ENCODE measurements at places on chromosomes 1 and 21.
A peak's percentile ranks its signal among the peaks of the same experiment; 100 is the strongest.

- no peak for DNase-seq
Observed at GRCh38 chr1:85992791-85993190, 163.8 kb downstream of the COL24A1 start.

- peak; percentile 3 for DNase-seq
Observed at GRCh38 chr1:159869173-159869572, 6.7 kb upstream of the VSIG8 start.

DNA sequence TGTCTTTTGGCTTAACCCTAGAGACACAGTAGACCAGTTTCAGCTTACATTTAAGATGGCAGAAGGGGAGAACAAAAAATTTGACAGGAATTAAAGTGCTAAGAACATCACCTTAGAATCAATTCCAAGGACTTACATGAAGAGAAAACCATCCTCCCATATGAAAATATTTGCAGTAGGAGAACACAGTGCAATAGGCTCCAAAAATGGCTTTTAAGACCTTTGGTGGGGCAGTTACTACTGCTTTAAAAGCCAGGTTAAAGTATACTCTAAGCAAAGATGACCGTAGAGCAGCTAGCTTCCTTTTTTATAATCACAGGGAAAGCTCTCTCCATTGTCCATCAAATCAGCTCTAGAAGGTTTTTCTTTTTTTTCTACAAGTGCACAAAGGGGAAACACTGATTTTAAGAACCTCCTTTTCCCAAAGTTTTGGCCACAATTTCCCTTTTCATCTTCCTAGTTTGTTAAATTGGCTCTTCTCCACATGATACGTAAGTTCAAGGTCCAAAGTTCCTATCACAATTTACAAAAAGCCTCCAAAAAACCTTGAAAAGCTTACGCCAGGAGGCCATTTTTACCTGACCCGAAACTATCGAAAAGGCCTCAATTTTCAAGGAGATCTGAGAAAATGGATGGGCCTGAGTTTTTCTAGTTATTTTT is 3.3 kb downstream of the TXNIP start:
- no peak for DNase-seq

DNA sequence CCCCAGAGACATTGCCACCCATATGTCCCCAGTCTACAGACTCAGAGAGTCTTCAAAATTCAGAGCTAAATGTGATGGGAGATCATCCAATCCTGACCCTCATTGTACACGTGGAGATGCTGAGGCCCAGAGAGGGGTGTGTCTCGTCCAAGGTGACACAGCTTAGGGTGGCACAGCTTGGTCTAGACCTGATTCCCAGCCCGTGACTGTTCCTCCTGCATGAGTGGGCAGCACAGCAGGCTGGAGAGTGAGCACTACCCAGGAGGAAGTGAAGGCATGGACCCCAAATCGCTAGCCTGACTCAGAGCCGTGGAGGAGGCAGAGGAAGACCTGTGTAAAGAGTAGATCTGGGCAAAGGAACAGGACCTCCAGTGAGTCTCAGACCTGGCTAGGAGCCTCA is 16.4 kb downstream of the S100A7 start:
- no peak for DNase-seq

DNA sequence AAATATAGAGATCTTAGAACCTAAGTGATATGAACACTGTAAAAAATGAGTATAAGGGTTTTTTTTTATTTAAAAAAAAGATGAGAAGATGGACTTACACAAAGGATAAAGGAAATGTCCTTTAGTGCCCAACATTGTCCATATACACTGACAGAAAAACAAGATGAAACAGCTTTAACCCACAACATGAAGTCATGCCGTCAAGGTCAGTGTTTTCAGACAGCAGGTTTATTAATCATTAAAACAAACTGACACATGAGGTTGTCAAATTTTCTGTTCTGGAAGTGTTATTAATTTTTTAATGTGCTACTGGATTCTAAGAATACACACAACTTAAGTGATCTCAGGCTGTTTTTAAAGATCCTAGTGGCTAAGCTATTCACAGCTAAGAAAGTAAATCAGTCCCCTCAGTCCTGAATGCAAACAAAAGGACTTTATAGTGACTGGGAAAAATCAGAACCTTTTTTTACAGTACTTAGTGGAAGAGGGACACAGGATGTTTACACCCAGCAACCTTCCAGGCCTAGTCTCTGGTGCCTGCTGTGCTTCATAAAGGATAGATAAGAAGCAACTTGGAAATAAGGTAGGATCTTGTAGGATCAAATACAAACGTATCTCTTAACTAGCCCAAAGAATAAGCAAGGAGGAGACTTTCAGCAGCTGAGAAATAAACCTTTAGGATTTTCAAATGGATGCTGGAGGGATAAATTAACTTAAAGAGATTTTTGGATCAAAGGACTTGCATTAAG is 21.9 kb upstream of the PKN2 start:
- no peak for DNase-seq

GRCh38 chr1:36871146-36871971 is 163.0 kb downstream of the GRIK3 start:
- DNase-seq = no peak

- no peak for DNase-seq
Observed at GRCh38 chr1:154824179-154825000, 45.7 kb downstream of the KCNN3 start.

GRCh38 chr1:158998781-158999161 is 10.9 kb upstream of the IFI16 start:
- no peak for DNase-seq

- DNase-seq = no peak
Observed at GRCh38 chr1:235883261-235883927, 16.7 kb upstream of the LYST start.

- no peak for DNase-seq
Observed at GRCh38 chr1:19596065-19596713, 47.9 kb upstream of the NBL1 start.

DNA sequence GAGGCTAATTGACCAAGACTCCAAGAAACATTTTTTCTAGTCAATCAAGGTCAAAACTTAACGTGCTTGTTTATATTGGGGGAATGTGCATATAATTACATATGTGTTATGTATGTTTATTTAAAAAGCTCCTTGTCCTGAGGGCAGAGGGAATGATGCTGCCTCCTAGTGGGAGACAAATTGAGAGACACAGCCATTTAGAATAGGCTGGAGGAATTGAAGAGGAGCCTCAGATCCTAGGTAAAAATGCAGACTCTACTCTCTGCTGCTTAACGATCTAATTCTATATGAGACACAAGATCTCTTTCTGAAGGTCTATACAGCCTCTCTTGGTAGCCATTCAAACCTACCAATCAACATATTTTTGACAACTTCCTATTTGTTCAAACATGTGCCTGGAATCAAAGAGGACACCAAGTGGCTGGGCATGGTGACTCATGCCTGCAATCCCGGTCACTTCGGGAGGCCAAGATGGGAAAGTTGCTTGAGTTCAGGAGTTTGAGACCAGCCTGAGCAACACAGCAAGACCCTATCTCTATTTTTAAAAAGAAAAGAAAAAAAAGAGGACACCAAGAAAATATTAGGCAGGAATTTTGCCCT is 136.6 kb upstream of the ZNF648 start:
- DNase-seq = no peak

GRCh38 chr1:227759341-227760300 is 24.4 kb downstream of the SNAP47 start:
- no peak for DNase-seq

DNA sequence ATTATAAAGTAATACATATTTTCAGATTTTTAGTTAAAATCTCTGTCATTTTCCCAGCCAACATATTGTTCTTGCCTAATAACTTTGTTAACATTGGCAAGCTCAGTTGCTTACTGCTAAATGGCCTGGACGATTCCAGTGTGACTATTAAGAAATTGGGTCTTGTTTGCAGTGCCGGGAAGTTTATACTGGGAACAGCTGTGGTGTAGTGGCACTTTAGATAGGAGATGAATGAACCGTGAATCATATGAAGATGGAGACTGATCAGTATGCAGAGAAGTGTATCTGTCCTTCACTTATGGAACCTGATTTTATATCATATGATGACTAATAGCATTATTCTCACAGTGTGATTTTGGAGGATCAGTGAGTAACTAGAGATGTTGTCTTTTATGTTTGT is 3.3 kb downstream of the CHRM3 start:
- no peak for DNase-seq

DNA sequence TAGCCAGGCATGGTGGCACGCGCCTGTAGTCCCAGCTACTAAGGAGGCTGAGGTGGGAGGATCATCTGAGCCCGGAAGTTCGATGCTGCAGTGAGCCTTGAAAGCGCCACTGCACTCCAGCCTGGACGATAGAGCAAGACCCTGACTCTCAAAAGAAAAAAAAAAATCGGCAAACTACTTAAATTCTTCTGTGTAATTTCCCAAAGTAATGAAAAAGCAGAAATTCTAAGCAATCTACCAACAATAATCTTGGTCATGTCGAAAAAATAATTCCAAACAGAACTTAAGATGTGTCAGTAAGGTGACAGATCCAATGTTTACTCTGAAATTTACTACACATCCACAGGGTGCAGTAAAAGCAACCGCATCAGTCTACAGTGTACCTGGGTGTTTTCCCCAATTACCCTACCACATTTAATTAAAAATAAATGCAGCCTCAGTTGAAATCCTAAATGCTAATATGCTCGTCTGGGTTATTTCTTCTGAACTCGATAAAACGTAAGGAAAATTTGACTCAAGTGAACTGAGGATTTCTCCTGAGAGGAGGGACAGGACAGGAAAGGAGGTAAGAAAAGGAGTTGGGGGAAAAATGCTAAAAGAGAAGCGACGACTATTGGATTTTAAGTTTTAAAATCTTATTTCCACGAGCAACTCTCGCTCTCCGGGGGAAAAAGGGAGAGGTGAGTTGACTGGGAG is 801 bp downstream of the EPRS1 start:
- DNase-seq = no peak

Measured in stimulated activated naive CD4-positive, alpha-beta T cell treated with Interleukin-2 at 50 U/mL for 16 hours (primary cell).